ENCODE measurements at places on chromosomes 6 and 20.

GRCh38 chr20:16364320-16364687, 208.9 kb downstream of the KIF16B start:
- no peak for DNase-seq

GRCh38 chr6:57108691-57109090, 18.7 kb downstream of the ZNF451 start:
- DNase-seq: no peak

GRCh38 chr20:38825901-38826625, 20.6 kb downstream of the PPP1R16B start:
- DNase-seq: peak; percentile 78

- no peak for DNase-seq
These were observed 35.6 kb upstream of the ZBP1 start for GRCh38 chr20:57655809-57656155.

DNA sequence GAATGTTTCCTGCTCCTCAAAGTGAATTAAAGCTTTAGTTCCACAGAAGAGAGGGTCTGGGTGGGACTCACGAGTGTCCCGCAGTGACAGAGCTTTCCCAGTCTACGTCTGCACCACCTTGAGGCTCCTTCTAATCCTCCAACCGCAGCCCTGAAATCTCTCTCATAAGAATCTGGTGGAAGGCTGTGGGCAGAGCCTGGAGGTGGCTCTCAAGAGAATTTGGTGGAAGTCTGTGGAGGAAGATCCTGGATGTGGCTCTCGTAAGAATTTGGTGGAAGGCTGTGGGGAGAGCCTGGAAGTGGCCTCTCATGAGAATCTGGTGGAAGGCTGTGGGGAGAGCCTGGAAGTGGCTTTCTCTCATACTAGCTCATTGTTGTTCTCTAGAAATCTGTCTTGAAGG, 13.8 kb upstream of the DUSP22 start:
- no peak for DNase-seq

DNA sequence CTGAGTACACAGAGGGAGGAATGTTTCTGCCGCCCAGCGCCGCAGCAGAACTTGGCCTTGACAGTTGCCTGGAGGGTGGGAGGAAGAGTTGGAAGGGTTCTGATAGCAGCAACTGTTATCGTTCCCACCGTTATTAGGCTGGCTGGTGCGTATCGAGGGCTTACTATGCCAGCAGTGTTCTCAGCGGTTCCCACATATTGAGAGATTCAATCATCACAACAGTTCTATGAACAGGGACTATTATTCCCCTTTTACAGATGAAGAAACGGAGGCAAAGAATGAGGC, 380.1 kb upstream of the SULF2 start:
- no peak for DNase-seq

DNA sequence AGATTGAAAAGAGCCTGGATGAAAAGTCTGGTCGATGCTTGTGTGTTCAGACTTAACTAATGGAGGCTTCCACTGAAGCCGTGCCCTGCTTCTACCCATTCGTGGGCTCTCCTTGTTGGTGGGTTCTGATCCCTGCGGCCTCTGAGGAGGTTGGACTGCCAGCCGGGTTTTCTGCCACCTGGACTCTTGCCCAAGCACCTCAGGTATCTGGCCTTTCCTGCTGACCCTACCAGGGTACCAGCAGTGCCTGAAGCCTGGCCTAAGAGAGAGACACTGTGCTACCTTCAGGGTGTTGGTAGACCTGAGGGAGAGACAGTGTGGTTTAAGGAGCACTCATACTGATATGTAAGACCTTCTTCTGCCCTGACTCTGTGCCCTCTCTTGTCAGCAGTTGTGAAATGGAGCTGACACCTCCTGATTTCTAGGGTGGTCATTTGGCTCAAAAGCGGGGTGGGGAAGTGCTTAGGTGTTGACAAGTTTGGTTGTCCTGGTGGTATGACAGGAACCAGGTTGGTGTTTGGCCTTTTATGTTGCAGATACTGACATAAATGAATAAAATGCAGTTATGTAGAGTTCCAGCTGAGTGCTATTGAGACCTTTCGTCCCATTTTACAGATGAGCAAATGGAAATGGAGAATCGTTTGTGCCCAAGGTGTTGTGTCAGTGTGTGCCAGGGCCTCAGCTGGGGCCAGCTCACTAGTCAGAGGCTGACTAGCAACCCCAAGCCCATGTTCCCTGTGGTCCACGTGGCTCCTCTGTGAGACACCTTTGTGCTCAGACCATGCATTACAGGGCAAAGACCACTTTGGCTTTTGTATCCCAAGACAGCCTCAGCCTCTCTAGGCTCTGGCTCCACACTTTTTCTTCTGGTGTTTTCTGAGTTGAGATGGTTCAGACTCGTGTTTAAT, 3.1 kb downstream of the PLCG1 start:
- no peak for DNase-seq

- no peak for DNase-seq
These were observed 42.6 kb downstream of the OSTM1 start for GRCh38 chr6:108031968-108032367.

GRCh38 chr6:116925088-116925794, 48.2 kb downstream of the RFX6 start:
- no peak for DNase-seq

DNA sequence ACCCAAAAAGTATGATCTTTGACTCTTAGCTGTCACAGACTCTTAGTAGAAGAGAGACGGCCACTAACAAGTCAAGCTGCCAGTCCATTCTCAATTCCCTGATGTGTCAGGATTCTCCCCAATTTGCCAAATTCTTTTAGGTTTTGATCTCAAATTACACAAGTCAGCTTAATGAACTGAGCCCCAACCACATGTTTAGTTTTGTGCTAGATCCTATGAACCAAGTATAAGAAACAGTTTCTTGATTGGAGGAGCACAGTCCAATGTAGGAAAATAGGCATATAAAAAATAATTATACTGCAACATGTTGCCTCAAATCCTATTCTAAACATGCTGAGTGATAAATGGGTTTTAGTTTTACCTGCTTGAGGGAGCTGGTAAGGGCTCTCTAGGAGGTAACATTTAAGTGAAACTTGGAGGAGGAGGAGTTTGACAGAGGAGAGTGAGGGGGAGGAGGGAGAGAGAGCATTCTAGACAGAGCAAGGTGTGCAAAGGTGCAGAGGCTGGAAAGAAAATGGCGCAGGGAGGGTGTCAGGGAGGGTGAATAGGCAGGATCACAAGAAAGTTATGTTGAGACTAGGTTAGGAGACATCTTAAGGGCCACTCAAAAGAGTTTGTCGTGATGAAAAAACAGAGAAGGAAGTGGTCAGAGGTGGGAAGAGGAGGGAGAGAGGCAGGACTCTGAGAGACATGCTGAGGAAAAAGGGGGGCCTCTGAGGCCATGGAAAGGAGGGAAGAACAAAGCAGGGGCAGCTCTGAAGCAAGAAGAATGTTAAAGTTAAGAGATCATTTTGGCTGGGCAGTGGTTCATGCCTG, 22.8 kb upstream of the FAM83C start:
- DNase-seq: no peak

- no peak for DNase-seq
These were observed 30.1 kb downstream of the RIMS4 start for GRCh38 chr20:44780226-44780625.

- no peak for DNase-seq
These were observed 15.3 kb upstream of the COL12A1 start for GRCh38 chr6:75221116-75221515.

Data from NCI-H526 treated with DMSO at 0.1 percent for 48 hours (cell line).